Stimulated activated CD4-positive, alpha-beta T cell treated with anti-CD3 and anti-CD28 coated beads, Interleukin-2, amount 100 ng/mL, for 4 hours (primary cell): ENCODE measurements at places on chromosomes 12 and 14.

GRCh38 chr14:101508196-101508947 lies 52.9 kb upstream of the DIO3 start:
- no peak for DNase-seq

GRCh38 chr12:95184121-95184520 lies 33.1 kb downstream of the FGD6 start:
- no peak for DNase-seq

GRCh38 chr12:9084417-9084816 lies 31.3 kb downstream of the A2M start:
- DNase-seq = no peak

DNA sequence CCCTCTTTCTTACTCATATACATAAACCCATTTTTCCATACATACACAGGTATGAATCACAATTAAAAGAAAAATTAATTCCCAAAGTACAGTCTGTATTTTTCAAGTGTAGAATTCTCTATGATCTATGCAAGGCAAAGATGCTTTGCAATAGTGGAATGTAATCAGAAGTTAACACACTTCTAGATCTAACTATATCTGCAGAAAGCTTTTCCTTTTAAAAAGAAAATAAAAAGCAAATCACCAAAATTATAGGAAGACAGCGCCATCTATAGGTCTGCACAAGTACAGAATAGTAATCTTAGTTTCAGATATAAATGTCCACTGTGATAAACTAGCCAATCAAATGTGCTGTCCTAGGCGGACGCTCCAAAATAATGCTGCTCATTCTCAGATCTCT lies 22.0 kb downstream of the SLC25A21 start:
- DNase-seq = no peak

- DNase-seq = no peak
These were observed 37.1 kb downstream of the CYP46A1 start for GRCh38 chr14:99720941-99721791.

GRCh38 chr14:80634106-80634758 lies 307.3 kb downstream of the CEP128 start:
- DNase-seq = no peak

- no peak for DNase-seq
These were observed 117.2 kb downstream of the PPM1H start for GRCh38 chr12:62817556-62818271.

DNA sequence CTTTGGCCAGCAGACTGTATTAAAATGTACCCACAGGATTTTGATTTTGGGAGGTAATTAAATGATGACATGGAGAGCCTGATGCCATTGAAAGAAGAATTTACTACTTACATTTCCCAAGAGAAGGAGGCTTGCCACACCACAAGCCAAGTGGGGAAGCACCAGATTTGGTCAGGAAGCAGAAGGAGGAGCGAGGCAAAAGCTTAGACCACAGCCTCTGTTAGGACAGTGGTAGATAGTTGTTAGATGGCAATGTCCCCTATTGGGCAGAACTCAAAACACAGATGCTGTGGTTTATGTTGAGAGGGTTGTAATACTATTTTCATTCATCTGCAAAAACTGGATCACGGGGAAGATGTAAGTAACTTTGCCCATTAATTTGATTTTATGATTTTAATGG lies 709.4 kb downstream of the VRK1 start:
- no peak for DNase-seq

DNA sequence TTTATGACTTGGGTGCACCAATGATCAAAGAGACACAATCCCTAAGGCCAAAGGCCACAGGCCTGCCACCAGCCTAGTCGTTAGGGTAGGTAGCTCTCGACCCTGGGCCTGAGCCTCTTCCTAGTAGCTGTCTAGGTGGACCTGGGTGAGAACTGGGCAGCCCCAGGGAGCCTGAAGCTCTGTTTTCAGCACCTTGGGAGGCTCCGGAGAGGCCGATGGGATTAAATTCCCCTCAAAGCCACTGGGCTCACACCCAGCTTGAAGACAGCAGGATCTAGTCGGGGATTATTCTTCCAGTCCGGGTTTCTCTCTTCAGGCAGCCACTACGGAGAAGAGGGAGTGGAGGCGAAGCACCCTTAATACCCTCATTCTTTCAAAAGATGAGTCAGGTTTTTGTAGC lies 79.8 kb downstream of the TMEM260 start:
- no peak for DNase-seq

GRCh38 chr12:15206338-15206737 lies 14.9 kb downstream of the RERG start:
- DNase-seq = no peak

DNA sequence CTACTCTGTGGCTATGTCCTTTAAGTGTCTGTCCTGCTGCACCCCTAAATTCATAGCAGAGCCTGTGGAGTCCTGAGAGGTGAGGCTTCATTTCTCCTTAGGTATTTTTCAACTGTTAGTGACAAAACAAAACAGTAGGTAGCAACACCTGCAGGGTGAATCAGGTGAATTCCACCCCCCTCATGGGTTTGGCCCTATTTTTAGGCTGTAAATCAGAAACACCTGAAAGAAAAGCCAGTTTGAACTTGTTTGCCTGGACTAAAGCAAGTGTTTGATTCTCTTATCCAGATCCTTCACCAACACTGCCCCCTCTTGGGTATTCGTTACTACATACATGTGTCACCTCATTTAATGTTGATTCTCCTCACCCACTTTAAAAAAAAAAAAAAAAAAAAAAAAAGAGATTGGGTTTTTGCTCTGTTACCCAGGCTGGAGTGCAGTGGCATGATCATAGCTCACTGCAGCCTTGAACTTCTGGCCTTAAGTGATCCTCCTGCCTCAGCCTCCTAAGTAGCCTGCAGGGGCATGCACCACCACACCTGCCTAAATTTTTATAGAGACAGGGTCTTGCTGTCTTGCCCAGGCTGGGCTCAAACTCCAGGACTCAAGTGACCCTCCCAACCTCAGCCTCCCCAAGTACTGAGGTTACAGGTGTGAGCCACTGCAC lies 10.3 kb downstream of the TBPL2 start:
- peak; percentile 40 for DNase-seq

DNA sequence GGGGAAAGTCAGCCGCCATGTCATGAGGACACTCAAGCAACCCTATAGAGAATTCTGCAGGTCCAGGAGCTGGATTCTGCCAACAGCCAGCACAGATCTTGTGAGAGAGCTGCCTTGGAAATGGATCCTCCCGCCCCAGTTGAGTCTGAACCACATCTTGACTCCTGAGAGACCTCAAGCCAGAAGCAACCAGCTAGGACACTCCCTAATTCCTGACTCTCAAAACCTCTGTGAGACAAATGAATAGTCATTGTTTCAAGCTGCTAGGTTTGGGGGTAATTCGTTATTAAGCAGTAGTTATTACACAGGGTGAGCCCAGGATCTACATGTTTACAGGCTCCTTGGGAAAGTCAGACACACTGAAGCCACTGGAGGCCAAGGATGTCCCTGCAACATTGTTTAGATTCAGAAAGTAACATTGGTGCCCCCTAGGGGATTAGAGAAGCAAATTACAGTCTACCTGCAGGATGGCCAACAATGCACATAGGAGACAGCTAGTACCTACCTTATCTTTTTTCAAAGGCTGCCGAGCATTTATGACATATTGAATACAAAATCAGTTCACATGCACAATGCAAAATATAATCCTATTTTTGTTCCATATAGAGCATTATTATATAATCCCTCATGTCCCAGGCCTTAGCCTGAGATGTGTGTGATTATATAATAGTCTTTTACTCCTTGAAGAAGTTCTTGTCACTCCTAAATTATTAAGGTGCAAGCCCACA lies 57.9 kb upstream of the FICD start:
- no peak for DNase-seq

DNA sequence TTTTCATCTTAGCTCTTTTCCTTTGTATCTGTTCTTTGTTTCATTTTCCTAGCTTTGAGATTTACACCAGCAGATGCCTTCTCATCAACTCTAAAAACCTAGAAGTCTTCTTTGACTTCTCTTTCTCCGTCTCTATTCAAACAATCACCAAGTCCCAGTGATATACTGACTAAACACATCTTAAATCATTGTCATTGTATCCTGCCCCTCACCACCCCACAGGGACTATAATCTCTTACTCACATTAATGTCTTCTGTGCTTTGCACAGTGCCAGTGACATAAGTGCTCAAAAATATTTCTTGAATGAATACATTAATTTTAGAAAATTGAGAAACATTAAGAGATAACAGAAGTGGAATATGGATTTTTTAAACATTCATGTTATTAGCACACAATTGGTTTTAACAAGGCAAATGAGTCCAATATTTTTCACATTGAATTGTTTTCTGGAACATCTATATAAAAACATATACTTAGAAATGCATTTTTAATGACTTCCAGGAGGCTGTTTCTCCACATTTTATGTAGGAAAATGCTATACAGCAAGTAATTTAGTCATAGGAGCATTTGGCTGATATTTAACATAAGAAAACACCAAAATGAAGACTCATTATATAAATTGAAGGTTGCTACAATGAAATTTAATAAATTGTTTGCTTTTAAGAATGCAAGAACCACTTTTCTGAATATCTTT lies 472.8 kb upstream of the PRICKLE1 start:
- no peak for DNase-seq

- no peak for DNase-seq
These were observed 5.1 kb downstream of the PSMB11 start for GRCh38 chr14:23047034-23047634.

DNA sequence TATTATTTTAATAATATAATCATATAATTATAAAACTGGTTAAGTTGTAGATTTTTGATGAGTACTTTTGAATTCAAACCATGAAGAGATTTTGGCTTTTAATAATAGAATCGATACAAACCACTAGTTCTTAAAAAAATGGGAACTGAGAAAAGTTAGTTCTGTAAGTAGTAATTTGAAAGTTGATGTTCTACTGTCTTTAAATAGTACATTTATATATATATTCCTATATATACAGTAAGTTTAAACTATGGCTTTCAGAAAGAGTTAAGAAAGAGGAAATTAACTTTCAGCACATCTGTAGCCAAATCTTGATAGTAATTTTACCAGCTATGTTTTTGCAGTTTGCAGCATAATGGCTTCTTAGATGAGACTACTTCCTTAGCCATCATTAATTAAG lies 7.8 kb downstream of the LRRK2 start:
- no peak for DNase-seq

- DNase-seq = no peak
These were observed 652 bp downstream of the RFLNA start for GRCh38 chr12:124295431-124296058.
